ENCODE measurements at places on chromosomes 5 and 9. TPM values are rescaled to one million over a fixed set of nuclear protein-coding genes. Genes with fewer than 3 reads are reported as not detected.

- DNase-seq: no peak
- peaks cover 10% of the 10 kb centered on the region for H3K4me1 ChIP-seq
- H3K4me3 ChIP-seq: no peak overlapping the region
- no peak overlapping the region for H3K27ac ChIP-seq
Measured at GRCh38 chr5:78562714-78563330, 85.8 kb downstream of the LHFPL2 start.

DNA sequence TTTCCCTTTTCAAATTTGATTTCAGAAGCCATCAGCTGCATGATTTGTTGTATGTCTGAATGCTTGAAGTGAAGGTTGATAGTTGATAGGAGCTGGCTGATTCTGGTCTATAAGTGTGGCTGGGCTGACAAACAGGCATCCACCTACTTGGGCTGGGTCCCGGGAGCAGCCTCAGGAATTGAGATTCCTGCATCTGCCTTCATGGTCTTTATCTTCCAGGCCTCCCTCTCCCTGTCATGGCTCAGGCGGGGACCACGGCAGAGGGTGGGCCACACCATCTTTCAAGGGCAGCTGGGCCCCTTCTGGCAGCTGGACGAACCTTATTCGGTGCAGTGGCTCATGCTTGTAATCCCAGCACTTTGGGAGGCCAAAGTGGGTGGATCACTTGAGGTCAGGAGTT, 55.9 kb downstream of the ROPN1L start:
- no peaks in the 10 kb centered on the region for H3K27me3 ChIP-seq
- no peak overlapping the region for H3K27ac ChIP-seq
- H3K4me1 ChIP-seq: no peaks in the 10 kb centered on the region

Gene SHC3
- total RNA-seq: not detected

DNA sequence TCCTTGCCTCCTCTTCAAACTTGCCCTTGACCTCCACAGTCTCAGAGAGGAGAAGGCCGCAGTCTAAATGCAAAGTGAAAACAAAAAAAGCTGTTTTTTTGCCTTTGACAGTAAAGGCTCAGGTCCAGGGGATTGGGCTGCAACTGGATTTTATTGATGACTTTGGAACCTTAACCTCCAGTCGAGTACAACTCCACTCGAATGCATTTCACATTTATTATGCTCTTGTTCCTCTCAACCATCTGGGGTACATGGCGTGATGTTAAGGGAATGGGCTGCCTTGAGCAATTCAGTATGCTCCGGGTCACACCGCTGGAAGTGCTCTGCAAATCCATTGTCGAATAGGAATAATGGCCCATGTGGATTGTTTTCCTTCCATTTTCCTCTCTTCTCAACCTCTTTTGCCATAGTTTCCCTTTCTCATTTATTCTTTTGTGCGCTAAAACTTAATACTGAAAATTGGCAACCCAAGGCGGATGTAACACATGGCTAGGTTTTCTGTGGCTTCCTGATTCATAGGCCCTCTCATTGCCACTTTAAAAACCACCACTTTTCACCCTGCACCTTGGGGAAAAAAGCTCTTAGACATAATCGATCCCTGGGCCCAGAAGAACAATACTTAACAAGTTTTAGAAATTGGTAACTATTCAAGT, 34.3 kb downstream of the ITK start:
- H3K27me3 ChIP-seq: no peaks in the 10 kb centered on the region
- H3K4me3 ChIP-seq: peak overlapping the region; percentile 87
- peaks cover 78% of the 10 kb centered on the region for H3K36me3 ChIP-seq
- H3K4me1 ChIP-seq: peaks cover 94% of the 10 kb centered on the region
- peak; percentile 77 for DNase-seq
- peak overlapping the region; percentile 93 for H3K27ac ChIP-seq

GRCh38 chr9:1913631-1914330, 101.4 kb upstream of the SMARCA2 start:
- no peak for DNase-seq
- H3K27ac ChIP-seq: no peak overlapping the region
- no peaks in the 10 kb centered on the region for H3K4me1 ChIP-seq
- no peaks in the 10 kb centered on the region for H3K36me3 ChIP-seq
- H3K4me3 ChIP-seq: no peak overlapping the region

GRCh38 chr5:757346-757930, 27.1 kb downstream of the ZDHHC11B start:
- H3K27ac ChIP-seq: no peak overlapping the region
- H3K27me3 ChIP-seq: peaks cover 2% of the 10 kb centered on the region
- no peak for DNase-seq
- peaks cover 7% of the 10 kb centered on the region for H3K4me1 ChIP-seq

Gene OR1J2
- total RNA-seq: not detected

Gene IFNA13
- total RNA-seq: not detected

DNA sequence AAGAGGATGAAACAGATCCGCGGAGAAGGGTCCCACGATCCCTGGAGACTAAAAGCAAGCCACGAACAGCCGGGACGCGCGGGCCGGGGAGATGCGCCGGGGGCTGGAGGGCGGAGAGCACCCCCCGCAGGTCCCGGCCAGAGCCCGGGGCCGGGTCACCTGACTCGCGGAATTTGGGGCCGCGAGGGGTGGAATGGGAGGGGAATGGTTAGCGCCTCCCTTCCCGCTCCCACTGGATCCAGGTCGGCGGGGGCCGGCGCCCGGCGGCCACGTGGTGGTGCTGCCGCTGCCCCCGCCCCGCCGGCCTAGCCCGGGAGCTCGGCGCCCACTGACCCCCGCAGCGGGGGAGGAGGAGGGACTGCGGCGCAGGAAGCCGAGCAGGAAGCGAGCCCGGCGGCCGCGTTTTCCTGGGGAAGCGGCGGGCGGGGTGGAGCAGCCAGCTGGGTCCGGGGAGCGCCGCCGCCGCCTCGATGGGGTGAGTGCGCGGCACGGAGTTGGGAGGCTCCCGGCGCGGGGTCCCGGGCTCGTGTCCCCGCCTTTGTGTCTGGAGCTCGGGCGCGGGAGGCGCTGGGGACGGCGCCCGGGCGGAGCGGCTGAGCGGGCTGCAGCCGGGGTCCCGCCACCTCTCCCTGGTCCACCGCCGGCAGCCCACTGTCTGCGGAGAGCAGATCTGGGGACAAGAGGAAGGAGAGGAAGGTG, at the start of gene RAI14:
Gene RAI14, plus strand, starts transcription at position 328 of the 699 bp plus-strand sequence. CDS start 30,592 bp downstream, outside the sequence.
- peak; percentile 72 for DNase-seq
- H3K27me3 ChIP-seq: peaks cover 21% of the 10 kb centered on the region
- H3K27ac ChIP-seq: peak within 1 kb of the TSS; percentile 76
- H3K4me3 ChIP-seq: peak within 1 kb of the TSS; percentile 91

- H3K4me1 ChIP-seq: no peaks in the 10 kb centered on the region
- H3K4me3 ChIP-seq: no peak overlapping the region
- DNase-seq: no peak
- H3K36me3 ChIP-seq: no peaks in the 10 kb centered on the region
- no peak overlapping the region for H3K27ac ChIP-seq
Measured at GRCh38 chr5:99088309-99088708, 159.5 kb upstream of the CHD1 start.

GRCh38 chr5:107743373-107744000, 72.8 kb upstream of the EFNA5 start:
- H3K36me3 ChIP-seq: no peaks in the 10 kb centered on the region
- no peak for DNase-seq
- H3K27me3 ChIP-seq: peaks cover 45% of the 10 kb centered on the region
- no peak overlapping the region for H3K27ac ChIP-seq
- no peak overlapping the region for H3K4me3 ChIP-seq
- H3K4me1 ChIP-seq: no peaks in the 10 kb centered on the region

GRCh38 chr5:115571441-115571878, 26.9 kb upstream of the FEM1C start:
- H3K27ac ChIP-seq: no peak overlapping the region
- peaks cover 4% of the 10 kb centered on the region for H3K27me3 ChIP-seq
- peaks cover under 1% of the 10 kb centered on the region for H3K36me3 ChIP-seq
- no peak overlapping the region for H3K4me3 ChIP-seq
- no peak for DNase-seq

Gene F12
- not detected for total RNA-seq

Gene ACTBL2
- not detected for total RNA-seq

DNA sequence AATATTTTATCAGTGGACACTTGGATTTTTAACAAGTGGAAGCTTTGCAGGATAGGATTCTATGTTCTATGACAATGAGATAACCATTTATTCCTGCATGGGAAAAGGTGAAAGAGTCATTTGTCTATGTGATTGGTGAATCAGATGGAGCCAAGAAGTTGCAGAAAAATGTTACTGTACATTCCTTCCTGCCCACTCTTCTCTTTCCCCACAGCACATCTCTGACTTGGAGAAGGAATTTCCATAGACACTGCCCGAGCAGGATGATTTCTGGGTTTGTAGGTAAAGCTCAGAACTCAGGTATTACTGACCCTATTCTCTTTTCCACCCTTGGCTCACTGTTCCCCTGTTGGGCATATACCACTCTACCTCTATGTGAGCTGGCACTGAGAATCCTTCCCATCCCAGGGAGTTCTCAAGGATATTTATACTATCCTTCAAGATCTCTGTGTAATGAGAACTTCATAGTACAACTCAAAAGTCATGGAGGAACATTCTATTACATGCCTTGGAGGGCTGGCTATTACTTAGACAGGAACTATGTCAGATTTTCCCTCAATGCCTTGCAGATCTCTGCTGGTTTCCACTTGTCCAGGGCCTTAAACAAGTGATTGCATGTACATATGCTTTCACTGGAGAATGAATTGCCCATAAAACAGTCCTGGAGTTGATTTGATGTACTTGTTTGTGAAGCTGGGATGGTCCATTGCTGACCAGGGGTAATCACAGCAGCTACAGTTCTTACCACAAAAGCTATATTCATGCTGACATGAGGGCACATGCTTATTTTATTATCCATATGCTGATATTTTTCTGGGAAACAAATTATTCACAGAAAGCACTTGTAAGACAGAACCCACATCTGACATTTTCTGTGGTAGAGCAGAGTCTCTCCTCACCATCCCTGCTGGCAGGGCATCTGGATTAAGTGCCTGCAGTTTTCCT, 24.1 kb downstream of the SLC1A3 start:
- peaks cover 14% of the 10 kb centered on the region for H3K27me3 ChIP-seq
- no peaks in the 10 kb centered on the region for H3K4me1 ChIP-seq
- H3K27ac ChIP-seq: no peak overlapping the region
- H3K4me3 ChIP-seq: no peak overlapping the region
- no peaks in the 10 kb centered on the region for H3K36me3 ChIP-seq

GRCh38 chr9:72788966-72789735, 163.7 kb downstream of the ALDH1A1 start:
- no peak overlapping the region for H3K27ac ChIP-seq
- no peaks in the 10 kb centered on the region for H3K36me3 ChIP-seq
- H3K4me1 ChIP-seq: no peaks in the 10 kb centered on the region
- no peak overlapping the region for H3K4me3 ChIP-seq
- DNase-seq: no peak

- no peaks in the 10 kb centered on the region for H3K36me3 ChIP-seq
- peaks cover 12% of the 10 kb centered on the region for H3K27me3 ChIP-seq
- no peak overlapping the region for H3K27ac ChIP-seq
- H3K4me3 ChIP-seq: no peak overlapping the region
Measured at GRCh38 chr5:109982966-109983534, 293.3 kb downstream of the MAN2A1 start.

DNA sequence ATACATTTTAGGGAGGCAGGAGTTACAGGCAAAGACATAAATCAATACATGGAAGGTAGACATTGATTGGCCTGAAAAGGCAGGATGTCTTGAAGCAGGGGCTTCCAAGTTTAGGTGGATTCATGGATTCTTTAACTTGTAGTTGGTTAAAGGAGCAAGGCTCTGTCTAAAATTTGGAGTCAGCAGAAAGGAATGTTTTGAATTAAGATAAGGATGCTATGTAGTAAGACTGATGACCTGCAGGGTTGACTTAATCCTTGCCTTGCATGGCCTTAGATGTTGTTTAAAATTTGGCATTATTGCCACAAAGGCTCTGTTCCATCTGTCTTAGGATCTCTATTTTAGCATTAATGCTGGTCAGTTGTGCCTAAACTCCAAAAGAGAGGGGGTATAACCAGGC, 171.3 kb downstream of the C5orf15 start:
- H3K4me3 ChIP-seq: no peak overlapping the region
- no peaks in the 10 kb centered on the region for H3K4me1 ChIP-seq
- H3K27ac ChIP-seq: no peak overlapping the region
- peaks cover 24% of the 10 kb centered on the region for H3K27me3 ChIP-seq

Gene PCDHGA8
- total RNA-seq: 0.19 TPM

Gene GFI1B
- total RNA-seq: not detected

DNA sequence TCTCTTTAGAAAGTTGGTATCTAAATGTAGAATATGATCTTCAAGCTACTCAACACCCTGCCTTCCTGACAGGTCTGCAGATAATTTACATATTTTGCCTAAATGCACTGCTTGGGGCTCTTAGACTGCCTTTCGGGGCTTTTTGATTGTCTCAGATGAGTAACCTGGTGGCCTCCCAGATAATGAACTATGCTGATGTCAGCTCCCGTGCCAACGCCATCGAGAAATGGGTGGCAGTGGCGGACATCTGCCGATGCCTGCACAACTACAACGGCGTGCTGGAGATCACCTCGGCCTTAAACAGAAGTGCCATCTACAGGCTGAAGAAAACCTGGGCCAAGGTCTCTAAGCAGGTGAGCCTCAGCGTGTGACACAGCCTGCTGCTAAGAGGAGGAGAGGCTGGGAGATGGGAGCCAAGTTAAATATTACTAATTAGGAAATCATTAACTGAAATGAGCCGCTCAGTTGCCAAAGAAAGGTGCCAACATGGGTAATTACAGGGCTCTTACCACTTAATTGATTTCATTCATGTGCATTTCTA, 20.8 kb upstream of the CKMT2 start:
- H3K4me1 ChIP-seq: no peaks in the 10 kb centered on the region
- no peak overlapping the region for H3K27ac ChIP-seq
- H3K36me3 ChIP-seq: no peaks in the 10 kb centered on the region
- DNase-seq: no peak

Gene GDNF
- not detected for total RNA-seq

- no peaks in the 10 kb centered on the region for H3K27me3 ChIP-seq
- no peaks in the 10 kb centered on the region for H3K36me3 ChIP-seq
- DNase-seq: no peak
- H3K4me3 ChIP-seq: no peak overlapping the region
Measured at GRCh38 chr9:80881940-80882339, 807.4 kb downstream of the TLE1 start.

- no peaks in the 10 kb centered on the region for H3K36me3 ChIP-seq
- H3K4me1 ChIP-seq: no peaks in the 10 kb centered on the region
- no peak overlapping the region for H3K4me3 ChIP-seq
- no peak overlapping the region for H3K27ac ChIP-seq
- peak; percentile 42 for DNase-seq
Measured at GRCh38 chr9:136829412-136829811, 12.9 kb upstream of the AJM1 start.

GRCh38 chr9:78044189-78044588, 12.6 kb upstream of the GNAQ start:
- no peaks in the 10 kb centered on the region for H3K4me1 ChIP-seq
- H3K27ac ChIP-seq: no peak overlapping the region
- DNase-seq: no peak
- no peaks in the 10 kb centered on the region for H3K36me3 ChIP-seq
- H3K4me3 ChIP-seq: no peak overlapping the region

DNA sequence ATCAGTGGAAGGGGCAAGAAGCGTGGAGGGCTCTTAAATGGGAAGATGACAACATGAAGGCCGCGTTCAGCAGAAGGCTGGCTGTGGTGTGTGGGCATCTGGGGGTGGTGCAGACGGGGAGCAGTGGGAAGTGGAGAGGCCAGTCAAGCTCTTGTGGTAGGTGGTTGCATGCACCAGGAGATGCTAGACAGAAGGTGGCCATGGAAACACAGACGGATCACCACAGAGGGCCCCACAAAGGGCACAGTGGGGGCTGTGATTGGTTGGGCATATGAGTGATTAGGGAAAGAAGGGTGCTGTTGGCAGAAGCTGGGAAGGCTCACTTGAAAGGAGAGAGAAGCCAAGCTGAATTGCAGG, 14.7 kb downstream of the MTMR12 start:
- no peak overlapping the region for H3K4me3 ChIP-seq
- peaks cover 63% of the 10 kb centered on the region for H3K4me1 ChIP-seq
- no peak for DNase-seq
- H3K27ac ChIP-seq: peak overlapping the region; percentile 73
- no peaks in the 10 kb centered on the region for H3K36me3 ChIP-seq

Gene STC2
- 0.59 TPM for total RNA-seq

Gene ANKRD18B
- not detected for total RNA-seq
